ENCODE measurements at places on chromosomes 2 and 18.

DNA sequence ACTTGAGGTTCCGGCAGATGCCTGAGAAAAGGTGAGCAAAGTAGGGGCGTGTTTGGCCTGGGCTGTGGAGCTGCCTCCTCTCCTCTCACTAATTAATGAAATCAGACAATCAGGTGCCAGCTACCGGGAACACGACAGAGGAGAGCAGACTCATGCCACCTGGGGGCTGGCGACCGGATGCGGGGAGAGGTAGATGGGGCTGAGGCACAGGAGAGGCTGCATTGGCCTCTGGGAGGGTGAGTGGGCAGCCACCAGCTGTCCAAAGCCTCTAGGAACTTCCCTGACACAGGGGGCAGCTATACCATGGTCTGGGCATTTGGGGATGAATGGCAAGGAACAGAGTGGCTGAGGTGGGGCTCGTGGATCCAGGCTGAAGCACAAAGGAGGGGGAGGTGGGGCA lies 25.0 kb downstream of the FBXO41 start:
- no peak for DNase-seq

DNA sequence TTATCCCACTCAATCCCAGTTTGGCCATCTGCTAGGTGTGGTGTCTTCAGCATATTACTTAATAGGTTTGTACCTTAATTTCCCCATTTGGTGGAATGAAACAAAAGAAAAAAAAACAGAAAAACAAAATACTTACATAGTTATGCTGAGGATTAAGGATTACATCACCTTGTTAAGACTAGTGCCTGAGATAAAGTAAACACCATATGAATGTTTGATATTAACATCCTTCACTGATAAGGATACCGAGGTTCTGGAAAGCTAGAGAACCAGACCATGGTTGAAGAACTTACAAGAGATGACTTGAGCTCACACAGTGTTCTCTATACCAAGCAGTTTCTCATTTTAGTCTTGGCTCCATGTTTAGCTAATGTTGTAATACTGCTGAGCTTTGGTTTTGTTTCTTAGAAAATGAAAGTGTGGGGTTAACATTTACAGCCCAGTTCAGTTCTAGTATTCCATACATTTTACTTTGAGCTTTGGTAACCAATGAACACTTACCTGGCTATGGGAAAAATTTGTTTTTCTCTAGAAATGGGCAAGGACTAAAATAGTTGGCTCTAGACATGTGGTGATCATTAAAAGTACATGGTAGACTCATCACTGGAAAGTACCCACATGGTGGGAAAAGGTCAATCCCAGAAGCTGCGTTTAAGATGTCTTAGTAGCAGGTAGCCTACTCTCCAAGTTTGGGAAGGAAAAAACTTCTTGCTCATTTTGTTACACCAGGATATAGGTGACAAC lies 5.8 kb upstream of the GPD2 start:
- no peak for DNase-seq

DNA sequence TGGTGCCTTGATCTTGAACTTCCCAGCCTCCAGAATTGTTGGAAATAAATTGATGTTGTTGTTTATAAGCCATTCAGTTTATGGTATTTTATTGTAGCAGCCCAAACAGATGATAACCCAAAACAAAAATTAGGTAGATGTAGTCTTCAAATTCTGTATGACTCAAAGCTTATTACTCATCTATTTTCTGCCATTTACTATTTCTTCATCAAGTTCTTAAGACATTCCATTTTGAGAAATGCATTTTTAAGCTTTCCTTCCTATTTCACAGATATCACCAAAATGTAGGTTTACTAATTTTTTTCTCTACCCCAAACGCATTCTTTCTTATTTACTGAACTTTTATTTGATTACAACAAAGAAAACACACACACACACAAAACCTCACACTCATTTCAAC lies 148.2 kb downstream of the RND3 start:
- DNase-seq: no peak

DNA sequence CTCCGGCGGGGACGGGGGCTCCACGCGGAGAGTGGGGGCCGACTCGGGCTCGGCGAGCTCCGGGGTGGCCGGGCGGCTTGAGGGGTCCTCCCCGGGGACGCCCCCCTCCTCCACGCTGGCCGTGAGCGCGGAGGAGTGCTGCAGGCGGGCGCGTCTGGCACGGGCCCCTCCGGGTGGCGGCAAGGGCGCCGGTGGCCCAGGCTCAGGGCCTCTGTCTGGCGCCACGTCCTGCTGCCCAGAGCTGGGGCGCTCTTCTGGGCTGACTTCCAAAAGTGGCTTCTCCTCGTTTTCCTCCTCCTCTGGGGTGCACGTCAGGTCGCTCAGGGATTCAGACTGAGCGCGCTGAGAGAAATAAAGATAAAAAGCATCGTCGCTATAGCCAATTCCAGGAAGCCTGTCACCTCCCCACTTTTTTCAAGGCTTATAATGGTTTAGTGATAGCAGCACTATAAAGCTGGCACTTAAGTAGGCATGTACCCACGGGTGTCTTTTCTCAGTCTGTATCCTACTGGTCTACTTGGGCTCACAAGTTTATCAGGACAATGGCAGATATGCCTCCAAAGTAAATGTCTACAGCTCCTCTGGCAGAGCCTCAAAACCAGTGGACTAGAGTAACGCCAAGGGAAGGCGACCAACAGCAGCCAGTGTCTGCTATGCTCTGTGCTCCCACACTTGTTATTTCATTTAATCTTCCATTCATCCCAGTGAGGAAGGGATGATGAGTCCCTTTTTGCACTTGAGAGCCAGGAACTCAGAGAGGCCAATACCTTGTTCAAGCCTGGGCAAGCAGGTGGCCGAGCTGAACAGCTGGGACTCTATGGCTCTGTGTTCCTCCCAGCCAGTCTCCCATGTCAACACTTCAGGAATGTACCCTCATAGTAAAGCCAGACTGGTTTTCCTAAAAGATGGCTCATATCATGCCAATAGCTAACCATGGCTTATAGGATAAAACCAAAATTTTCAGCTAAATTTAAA lies 92.6 kb upstream of the MGAT4A start:
- DNase-seq: no peak

DNA sequence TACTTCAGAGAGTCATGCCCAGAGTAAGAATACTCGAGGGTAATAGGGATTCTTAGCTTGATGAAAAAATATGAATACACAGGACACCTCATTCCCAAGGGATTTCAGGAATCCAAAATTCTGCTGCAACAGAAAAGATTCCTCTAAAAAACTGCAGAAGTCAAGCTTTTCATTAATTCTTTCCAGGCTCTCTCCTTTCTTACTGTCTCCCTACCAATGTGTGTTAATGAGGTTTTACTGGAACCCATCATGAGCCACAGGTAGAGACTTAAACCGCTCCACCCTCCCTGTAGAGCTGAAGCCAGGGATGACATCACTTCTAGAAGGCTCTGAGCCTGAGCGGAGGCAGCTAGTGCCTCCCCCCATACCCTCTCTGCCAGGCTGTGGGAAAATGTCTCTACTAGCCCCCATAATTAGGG lies 3.4 kb downstream of the SDC1 start:
- DNase-seq: no peak

DNA sequence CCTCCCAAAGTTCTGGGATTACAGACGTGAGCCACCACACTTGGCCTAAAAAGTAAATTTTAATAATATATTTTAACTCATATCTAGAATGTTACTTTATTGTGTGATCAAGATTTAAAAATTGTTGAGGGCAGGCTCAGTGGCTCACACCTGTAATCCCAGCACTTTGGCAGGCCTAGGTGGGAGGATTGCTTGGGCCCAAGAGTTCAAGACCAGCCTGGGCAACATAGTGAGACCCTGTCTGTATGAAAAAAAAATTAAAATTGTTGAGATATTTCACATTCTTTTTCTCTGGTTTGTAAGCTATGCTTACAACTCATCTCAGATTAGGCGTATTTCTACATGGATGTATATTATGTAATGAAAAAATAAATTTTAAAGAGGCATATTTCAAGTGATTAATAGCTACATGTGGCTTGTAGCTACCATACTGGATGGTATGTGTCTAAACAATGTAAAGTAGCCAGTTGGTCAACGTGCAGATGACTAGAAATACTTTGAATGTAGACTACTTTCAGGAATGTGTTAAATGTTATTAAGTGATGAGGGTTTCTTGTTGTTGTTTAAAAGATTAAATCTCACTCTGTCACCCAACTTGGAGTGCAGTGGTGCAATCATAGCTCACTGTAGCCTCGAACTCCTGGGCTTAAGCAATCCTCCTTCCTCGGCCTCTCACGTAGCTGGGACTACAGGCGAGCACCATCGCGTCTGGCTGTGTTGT lies 5.9 kb downstream of the RAB10 start:
- DNase-seq: no peak

DNA sequence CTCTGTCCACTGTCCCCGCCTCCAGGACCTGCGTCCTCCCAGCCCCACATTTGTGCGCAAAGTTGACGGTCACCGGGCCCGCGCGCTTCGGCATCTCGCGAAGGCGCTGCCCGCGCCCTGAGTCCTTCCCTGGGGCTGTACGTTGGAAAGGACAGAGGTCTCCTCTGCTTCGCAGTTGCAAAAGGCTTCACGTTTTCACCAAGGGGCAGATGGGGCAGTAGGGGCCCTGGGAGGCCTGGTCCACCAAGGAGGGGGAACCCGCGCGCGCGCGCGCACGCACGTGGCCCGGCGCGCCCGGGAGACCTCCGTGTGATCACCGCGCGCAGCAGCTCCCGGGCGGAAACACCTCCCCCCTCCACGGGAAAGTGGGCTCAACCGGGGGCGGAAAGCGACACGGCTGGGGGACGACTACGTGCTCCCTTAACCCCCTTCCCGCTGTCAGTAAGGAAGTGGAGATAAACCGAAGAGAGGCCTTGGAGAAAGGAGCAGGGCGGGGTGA lies 21.9 kb downstream of the TEX44 start:
- DNase-seq: no peak

- no peak for DNase-seq
These were observed at the start of gene SLC19A3 for GRCh38 chr2:227717687-227718567. SLC19A3 (minus strand) TSS chr2:227718028; CDS start chr2:227702318, 15,710 bp downstream.

- no peak for DNase-seq
These were observed 6.8 kb downstream of the ITM2C start for GRCh38 chr2:230871361-230872150.

GRCh38 chr2:1618974-1619373 lies 125.3 kb downstream of the PXDN start:
- no peak for DNase-seq

GRCh38 chr18:56327191-56327885 lies 311.1 kb downstream of the TXNL1 start:
- no peak for DNase-seq

GRCh38 chr2:142422769-142423168 lies 292.0 kb upstream of the LRP1B start:
- DNase-seq: no peak

- DNase-seq: no peak
These were observed 175.2 kb upstream of the SALL3 start for GRCh38 chr18:78804206-78805030.

- DNase-seq: no peak
These were observed 167.3 kb upstream of the CYRIA start for GRCh38 chr2:16832910-16833309.

DNA sequence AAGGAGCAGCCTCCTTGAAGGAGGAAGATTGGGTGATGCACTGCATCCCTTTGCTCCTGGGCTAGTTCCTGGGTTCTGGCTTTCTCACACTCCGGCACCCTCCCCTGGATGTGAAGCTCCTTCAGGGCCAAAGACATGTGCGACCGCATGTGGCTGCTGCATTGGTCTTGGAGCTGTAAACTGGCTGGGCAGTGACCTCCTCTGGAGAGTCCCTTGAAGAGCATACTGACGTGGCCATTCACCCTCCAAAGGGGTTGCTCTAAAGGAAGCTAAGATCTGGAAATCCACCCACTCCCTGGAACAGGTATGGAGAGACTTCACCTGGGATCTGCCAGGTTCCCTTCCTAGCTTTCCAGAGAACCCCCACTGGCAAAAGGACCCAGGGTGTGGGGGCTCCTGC lies 62.1 kb downstream of the TMEM17 start:
- no peak for DNase-seq

DNA sequence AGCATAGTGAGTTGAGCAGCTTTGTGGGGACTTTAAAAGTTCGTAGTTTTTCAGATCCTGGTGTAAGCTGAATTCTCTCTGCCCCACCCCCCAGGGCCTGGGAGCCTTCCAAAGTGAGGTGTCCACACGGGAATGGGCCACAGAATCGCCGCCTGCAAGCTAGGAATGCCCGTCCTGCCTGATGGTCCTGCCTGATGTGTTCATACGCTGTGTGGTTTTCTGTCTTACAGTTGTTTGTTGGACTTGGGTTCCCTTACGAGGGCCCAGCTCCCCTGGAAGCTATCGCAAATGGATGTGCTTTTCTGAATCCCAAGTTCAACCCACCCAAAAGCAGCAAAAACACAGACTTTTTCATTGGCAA lies 158.7 kb downstream of the MGAT5 start:
- DNase-seq: no peak

- peak; percentile 88 for DNase-seq
These were observed 112.3 kb downstream of the BCL2 start for GRCh38 chr18:63207143-63207790.

DNA sequence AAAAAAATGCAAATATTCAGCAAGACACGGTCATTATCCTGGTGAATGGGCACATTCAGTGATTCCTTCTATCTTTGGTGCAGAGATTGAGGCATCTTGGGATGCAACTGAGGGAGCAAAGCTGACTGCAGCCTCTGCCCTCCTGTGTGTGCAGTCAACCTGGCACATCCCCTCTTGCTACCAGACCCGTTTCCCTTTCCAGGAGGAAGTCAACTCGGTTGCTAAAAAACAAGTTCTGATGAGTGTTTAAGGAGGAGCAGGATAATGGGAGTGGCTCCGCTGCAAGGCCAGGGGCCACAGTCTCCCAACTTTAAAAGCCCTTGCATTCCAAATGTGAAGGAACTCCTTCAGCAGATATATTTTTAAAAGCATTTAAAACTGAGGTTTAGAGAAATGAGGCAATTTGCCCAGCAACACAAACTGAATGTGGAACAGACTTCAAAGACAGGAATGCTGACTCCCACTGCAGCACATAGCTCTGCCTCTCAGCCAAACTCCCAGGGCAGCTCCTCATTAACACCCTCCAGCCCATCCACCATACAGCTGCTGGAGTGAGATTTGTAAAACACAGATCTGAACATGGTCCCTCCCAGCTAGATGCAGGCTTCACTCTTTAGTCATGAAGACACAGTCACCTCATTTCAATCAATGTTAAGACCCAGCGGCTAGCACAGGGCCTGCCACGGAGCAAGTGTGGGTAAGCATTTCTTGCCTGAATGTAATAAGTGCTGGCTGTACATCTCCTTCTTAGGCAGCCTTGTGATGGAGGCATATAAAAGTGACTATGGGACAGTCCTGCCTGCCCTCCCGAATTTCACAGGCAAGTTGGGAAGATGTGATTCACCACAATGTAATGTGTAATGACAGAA lies 54.3 kb downstream of the VSNL1 start:
- DNase-seq: no peak

- no peak for DNase-seq
These were observed 111.0 kb upstream of the LINC00305 start for GRCh38 chr18:64259871-64260270.
